H9 (cell line): ENCODE measurements at places on chromosomes 2 and 18. TPM values are rescaled to one million over a fixed set of nuclear protein-coding genes. Genes with fewer than 3 reads are reported as not detected.
A peak's percentile ranks its signal among the peaks of the same experiment; 100 is the strongest.

Gene ACVR1C
- 0.81 and 1.0 TPM in 2 replicates for total RNA-seq

GRCh38 chr2:70716131-70716743 lies 51.8 kb downstream of the ADD2 start:
- DNase-seq: peak; percentile 24

DNA sequence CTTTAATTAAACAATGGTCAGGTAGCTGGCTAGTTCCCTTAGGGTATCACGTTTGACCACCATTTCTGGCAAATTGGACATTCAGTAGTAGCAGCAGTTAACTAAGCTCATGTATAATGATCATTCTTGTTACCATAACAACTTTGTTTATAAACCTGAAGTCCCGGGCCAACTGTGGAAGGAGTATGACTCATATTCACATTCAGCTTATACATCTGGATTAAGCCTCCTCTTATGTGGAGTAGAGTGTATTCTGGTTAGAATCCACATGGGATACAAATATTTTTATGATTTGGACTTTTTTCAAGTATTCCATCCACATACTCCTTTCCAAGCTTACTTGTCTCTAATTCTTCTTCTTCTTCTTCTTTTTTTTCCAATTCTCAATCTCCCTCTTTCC lies 70.3 kb upstream of the ZSWIM2 start:
- no peak for DNase-seq

Gene GPR155
- total RNA-seq: 0.35 TPM in 2 replicates

DNA sequence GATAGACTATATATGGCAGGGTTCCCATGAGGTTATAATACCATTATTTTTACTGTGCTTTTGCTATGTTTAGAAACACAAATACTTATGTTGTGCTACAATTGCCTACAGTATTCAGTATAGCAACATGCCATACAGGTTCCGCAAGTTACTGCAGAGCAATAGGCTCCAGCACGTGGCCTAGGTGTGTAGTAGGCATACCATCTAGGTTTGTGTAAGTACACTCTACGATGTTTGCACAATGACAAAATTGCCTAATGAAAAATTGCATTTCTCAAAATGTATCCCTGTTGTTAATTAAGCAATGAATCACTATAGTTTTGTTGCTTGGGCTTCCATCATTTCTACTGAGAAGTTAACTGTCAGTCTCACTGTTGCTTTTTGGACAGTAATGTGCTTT lies 9.8 kb downstream of the CD302 start:
- no peak for DNase-seq

DNA sequence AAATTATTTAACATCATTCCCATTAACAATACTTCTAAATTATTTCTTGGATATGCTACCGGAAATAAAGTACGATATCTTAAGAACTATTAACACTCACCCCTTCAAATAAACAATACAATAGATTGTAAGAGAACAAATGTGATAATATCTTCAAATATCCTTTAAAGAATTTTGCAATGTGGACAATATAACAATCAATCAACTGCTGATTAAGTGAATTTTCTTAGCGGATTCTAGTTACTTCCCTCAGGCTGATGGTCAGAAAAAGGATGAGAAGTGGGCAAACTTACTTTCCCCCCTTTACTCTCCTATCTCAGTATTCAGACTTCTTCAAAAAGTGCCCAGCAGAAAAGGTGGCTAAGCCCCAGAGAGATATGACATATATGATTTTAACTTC lies 10.8 kb downstream of the NFE2L2 start:
- no peak for DNase-seq

DNA sequence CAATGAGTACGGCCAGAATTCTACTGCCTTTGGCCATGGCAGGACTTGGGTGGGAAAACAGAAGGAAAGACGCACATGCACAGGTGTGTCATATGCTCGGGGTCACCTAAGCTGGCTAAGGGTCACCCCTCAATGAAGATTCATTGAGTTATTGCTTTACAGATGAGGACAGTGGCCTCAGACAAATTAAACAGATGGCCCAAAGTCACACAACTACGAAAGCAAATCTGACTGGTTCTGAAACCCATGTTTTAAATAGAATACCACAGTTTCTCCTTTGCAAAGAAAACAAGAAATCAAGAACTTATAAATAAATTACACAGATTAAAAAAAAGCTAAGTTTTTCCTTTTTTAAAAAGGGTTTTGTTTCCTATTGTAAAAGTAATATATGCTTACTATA lies 70.5 kb downstream of the ID2 start:
- DNase-seq: no peak

DNA sequence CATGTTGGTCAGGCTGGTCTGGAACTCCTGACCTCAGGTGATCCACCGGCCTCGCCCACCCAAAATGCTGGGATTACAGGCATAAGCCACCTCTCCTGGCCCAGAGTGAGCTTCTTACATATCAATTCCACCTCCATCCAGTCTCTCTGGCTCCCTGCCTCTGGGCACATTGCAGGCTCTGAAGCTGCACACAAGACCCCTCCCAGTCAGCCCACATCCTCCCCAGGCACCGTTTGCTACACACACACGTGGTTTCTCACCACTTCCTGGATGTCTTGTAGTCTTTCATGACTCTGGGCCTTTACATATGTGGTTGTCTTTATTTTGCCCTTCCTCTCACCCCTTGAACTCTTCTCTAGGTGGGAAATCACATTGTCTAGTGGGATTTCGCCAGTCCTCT lies 64.0 kb upstream of the CABLES1 start:
- no peak for DNase-seq

GRCh38 chr2:134421556-134422328 lies 167.9 kb downstream of the MGAT5 start:
- no peak for DNase-seq

GRCh38 chr2:6423944-6424343 lies 441.8 kb downstream of the CMPK2 start:
- DNase-seq: no peak

Gene SATB2
- 23.0 and 23.8 TPM in 2 replicates for total RNA-seq

DNA sequence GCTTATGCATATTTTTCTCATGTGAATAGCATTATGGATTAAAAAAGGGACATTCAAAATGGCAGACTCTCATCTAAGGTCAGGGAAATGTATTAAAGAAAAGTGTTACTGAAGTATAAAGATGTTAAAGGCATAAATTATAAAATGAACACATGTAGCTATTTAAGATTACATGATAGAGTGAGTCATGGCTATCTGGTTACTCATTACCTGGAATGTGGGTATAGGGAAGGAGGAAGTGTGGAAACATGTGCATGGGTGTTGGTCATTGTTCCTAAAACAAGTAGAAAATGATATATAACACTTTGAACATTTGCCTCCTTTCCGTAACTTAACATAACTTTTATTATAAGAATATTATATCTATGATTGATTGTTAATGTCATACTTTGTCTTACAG lies 66.4 kb downstream of the MYO1B start:
- no peak for DNase-seq

- no peak for DNase-seq
Observed at GRCh38 chr2:58734365-58734764, 493.2 kb upstream of the FANCL start.

- no peak for DNase-seq
Observed at GRCh38 chr18:27712066-27712465, 464.9 kb downstream of the CDH2 start.

GRCh38 chr18:61989138-61989537 lies 96.3 kb upstream of the RNF152 start:
- no peak for DNase-seq

Gene NEU2
- not detected in 2 replicates for total RNA-seq

GRCh38 chr2:204452464-204453023 lies 92.7 kb upstream of the PARD3B start:
- peak; percentile 43 for DNase-seq

- DNase-seq: no peak
Observed at GRCh38 chr2:55609938-55610578, 7.4 kb downstream of the PPP4R3B start.

Gene ACMSD
- total RNA-seq: not detected in 2 replicates

Gene ABCG5
- total RNA-seq: not detected in 2 replicates

DNA sequence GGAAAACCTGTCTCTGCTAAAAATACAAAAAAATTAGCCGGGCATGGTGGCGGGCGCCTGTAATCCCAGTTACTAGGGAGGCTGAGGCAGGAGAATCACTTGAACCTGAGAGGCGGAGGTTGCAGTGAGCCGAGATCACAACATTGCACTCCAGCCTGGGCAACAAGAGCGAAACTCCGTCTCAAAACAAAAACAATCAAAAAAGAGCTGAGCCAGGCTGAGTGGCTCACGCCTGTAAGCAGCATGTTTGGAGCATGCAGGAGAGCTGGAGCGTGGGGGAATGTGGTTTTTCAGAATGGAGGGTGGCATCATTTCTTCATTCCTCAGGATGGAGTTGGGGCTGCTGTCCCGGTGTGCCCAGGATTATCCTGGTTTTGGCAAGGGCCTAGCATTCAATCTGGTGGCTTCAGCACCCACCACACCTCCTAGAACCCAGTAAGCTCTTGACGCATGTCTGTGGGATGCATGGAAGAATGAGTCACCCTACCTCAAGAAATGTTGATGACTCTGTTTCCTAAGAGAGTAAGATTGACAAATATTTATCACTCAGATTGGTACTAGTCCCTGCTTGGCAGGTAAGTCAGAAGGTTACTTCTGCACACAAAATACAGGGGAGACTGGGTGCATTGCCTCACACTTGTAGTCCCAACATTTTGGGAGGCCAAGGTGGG lies 90.2 kb upstream of the ODC1 start:
- DNase-seq: no peak

DNA sequence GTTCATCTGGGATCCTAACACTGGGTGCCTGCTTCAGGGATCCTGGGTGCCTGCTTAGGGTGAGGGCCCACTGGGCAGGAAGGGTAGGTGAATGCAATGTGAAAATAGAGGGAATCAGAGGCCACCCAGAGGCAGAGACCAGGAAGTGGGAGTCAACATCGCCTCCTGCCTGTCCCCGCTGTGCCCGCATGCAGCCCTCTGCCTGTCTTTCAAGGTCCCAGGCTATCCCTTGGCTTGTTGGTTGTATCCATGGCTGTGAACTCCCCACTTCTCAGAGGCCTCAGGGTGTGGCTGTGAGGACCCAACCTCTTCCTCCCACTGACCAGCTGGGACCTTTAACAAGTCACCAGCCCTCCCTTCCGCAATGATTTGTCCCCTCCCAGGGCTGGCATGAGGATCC lies 26.5 kb downstream of the PSD4 start:
- peak; percentile 71 for DNase-seq

GRCh38 chr2:79758749-79759282 lies 246.0 kb downstream of the CTNNA2 start:
- DNase-seq: no peak
